ENCODE measurements at places on chromosomes 4 and X.

GRCh38 chr4:177473991-177474390 lies 31.8 kb upstream of the AGA start:
- DNase-seq: no peak

- no peak for DNase-seq
Measured at GRCh38 chr4:127660284-127660885, 27.6 kb downstream of the INTU start.

- DNase-seq: no peak
Measured at GRCh38 chr4:147836807-147837206, 104.9 kb downstream of the ARHGAP10 start.

GRCh38 chrX:149762696-149763614 lies 10.9 kb upstream of the HSFX1 start:
- DNase-seq: no peak

DNA sequence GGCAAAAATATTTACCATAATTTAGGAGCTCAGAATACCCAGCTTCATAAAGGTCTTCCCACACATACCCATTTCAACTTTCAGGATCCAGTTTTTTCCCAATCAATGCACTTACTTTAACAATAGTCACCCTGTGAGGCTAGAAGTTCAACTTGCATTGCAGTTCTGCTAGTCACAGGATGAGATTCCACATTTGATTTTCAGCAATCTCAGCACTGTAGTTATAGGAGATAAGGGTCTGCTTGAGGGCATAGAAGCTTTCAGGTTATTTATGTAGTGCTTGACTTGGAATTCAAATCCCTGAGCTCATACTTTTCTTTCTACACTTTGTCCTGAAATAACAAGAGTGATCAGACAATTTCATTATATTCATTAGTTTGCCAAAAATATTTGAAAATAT lies 78.3 kb upstream of the IL2 start:
- no peak for DNase-seq

DNA sequence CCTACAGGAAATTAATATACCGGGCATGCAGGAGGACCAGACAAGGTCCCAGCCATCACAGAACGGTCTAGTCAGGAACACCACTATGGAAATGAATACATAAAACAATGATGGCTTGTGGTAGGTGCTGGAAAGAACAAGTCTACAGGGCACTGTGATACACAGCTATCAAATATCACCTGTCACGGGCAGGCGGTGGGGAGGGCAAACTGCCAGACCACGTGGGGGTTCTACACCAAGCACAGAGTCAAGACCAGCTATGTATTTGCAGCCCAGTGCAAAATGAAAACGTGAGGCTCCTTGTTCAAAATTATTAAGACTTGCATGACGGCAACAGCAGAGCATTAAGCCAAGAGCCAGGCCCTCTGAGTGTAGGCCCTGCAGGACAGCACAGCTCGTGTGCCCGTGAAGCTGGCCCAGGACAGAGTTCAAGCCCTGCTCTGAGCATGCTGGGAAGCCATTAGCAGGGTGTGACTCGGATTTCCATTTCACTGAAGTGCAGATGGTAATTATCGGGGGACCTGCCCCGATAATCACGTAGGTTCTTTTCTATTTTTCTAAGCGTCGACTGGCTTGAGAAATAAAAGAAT lies 83.6 kb downstream of the JAKMIP1 start:
- DNase-seq: no peak

DNA sequence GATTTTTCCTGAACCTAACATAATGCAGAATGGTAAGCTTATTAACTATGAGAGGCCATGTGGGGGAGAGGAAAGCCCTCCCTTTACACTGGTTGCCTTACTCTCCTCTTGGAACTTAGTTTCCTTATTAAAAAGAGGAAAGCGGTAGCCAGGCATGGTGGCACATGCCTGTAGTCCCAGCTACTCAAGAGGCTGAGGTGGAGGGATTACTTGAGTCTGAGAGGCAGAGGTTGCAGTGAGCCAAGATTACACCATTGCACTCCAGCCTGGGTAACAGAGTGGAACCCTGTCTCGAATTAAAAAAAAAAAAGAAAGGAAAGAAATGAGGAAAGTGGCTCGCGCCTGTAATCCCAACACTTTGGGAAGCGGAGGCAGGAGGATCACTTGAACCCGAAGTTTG lies 2.0 kb downstream of the FAM47E start:
- DNase-seq: no peak

DNA sequence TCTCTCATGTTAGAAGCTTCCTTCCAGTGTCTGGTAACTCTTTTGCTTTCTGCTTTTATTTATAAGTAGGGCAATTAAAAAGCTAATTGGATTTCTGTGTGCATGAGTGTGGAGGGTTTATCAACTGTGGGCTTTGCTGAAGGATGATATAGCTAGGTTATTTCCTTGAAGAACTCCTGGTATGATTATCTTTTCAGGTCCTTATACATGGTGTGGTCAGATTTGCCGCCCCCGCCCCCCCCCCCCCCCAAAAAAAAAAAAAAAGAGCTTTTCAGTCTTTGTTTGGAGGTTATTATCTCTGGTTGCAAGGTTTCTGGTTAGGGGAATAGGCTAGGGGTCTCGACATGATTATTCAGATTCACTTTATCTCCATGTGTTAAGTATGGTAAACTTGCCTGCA lies 35.9 kb downstream of the MOB1B start:
- no peak for DNase-seq

- no peak for DNase-seq
Measured at GRCh38 chrX:72080150-72080549, 51.6 kb downstream of the RTL5 start.

- no peak for DNase-seq
Measured at GRCh38 chr4:46270986-46271596, 118.8 kb downstream of the GABRA2 start.

- DNase-seq: no peak
Measured at GRCh38 chr4:15434091-15434490, 6.3 kb downstream of the C1QTNF7 start.

- DNase-seq: no peak
Measured at GRCh38 chr4:58274553-58274952, 1164.4 kb upstream of the IGFBP7 start.

DNA sequence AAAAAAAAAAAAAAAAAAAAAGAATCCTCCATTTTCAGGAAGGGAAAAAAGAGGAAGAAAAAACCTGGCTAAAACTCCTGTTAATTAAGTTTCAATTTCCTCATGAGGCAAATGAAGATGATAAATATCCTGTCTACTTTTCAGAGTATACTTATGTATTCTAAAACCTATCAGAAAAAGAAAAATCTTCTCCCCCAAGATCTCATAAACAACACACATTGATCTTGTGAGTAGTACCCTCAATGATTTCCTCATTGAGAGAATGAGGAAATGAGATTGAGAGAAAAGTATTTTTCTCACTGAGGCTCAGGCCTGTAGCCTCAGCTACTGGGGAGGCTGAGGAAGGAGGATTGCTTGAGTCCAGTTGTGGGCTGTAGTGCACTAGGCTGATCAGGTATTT lies 146.7 kb downstream of the TET2 start:
- DNase-seq: no peak

DNA sequence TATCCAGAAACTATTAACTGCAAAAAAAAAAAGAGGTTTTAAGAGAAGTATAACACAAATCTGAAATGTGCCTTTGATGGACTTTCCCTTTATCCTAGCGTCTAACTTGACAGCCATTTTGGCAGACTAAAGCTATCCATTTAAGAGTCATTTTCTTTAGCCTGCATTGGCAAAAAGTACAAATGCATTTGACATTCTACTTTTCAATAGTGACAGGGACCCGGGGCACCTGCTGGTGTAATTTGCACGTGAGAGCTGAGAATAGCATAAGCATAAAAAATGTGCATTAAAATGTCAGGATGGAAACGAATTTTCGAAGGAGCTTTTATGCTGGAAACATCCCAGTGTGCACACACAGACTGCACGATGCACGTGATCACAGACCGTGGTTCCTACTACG lies 91.9 kb downstream of the DHRSX start:
- no peak for DNase-seq

- no peak for DNase-seq
Measured at GRCh38 chrX:19721726-19722370, 165.6 kb downstream of the SH3KBP1 start.

DNA sequence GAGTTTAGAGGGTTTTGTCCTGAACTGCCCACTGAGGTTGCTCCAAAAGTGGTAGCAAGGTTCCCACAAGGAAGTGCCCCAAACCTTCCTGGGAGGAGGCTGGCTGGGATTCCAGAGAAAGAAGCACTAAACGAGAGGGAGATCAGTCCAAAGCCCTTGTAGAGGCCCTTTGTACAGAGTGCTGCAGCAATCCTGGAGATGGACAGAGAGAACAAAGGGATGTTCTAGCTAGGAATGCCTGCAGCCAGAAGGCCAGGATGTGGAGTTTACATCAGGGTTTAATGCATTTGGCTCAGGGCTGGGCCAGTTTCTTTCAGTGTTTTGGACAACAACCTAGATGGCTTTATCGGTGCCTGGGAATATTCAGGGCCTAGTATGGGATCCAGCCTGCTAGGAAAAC lies 2155.1 kb upstream of the AGA start:
- no peak for DNase-seq

DNA sequence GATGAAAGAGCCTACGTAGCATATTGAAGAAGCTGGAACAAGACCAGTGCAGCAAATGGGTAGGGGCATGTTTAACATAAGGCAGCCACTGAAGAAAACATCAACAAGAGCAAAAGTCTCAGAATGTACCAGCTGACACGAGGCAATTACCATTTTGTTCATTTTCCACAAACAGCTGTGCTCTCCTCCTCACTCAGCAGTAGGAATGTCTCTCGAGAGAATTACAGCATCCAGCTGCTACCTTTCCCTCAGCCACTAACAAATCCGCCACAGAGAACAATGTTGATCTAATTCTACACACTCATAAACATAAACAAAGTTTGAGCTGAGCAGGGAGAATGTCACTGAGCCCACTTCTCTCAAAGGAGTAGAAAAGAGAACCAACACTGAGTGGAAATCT lies 68.0 kb downstream of the OPHN1 start:
- DNase-seq: no peak

DNA sequence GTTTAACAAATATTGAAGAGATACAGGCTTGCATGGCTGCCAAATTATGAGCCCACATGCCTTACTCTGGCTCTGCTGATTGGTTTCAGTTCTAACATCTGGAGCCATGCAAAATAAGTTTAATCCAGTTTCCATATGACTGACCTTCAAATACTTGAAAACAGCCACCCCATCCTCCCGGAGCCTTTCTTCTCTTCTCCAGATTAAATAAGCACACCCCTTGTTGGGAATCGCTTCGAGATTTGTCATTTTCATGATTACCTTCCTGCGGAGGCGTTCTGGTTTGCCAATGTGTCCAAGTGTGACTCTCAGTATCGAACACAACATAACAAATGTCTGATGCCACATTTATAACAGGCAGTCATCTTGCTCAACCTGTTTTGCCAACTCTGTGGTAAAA lies 101.6 kb upstream of the JADE1 start:
- DNase-seq: no peak

DNA sequence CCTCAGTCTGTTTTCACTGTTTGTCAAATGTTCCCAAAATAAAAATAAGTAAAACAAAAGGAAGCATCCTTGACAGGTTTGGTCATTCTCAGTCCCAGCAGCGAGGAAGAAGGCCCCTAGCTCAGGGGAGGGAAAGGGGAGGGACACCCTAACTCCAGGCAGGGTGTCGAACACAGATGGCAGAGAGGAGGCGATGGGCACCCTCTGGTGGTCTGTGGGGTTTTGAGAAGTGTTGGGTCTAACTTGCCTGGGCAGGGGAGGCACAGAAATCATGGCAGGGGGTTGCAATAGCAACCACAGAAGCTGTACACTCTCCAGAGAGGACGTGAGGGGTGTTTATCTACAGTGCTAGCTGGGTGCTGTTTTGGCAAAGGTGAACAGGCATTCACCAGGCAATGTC lies 229.8 kb upstream of the SFRP2 start:
- DNase-seq: no peak

- no peak for DNase-seq
Measured at GRCh38 chr4:81257021-81257420, 42.0 kb upstream of the PRKG2 start.

GRCh38 chr4:146340798-146341197 lies 126.5 kb downstream of the REELD1 start:
- no peak for DNase-seq

DNA sequence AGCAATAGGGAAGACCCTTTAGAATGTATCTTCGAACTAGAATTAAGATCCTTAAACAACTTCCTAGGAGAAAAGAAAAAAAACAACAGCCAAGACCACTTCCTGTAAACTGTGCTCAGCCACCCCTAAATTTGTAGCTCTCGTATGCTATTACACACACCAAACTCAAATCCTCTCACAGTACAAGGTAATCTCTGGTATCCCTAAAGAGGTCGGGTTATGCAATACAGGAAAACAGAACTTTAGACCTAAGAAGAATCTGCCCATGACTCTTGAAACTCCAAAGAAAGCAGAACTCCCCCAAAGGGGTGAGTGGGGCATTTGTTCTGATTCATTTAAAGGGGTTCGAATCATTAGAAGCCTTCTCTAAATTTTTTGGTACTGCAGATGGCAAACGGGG lies 170.9 kb upstream of the CASK start:
- no peak for DNase-seq

DNA sequence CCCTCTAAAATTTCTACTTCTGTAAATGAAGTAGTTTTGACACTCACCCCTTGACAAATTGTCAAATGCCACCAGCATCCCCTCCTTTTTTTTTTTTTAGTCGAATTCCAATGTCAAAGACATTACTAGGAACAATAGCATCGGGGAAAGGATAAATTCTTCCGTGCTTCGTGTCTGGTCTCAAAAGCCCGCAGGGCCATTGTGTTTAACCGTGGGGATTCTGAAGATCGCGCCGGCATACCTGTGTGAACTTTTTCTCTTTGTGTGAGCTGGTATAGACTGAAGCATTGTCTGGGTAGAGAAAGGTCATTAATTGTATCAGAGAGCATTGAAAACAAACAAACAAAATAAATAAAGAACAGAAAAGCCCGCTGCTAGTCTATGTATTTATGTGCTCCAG lies 313.9 kb downstream of the ASMT start:
- no peak for DNase-seq

- no peak for DNase-seq
Measured at GRCh38 chrX:108167211-108167872, 75.8 kb downstream of the ATG4A start.

- DNase-seq: no peak
Measured at GRCh38 chr4:142818476-142818875, 27.6 kb downstream of the INPP4B start.

GRCh38 chr4:119209077-119209476 lies 3.4 kb upstream of the USP53 start:
- no peak for DNase-seq

DNA sequence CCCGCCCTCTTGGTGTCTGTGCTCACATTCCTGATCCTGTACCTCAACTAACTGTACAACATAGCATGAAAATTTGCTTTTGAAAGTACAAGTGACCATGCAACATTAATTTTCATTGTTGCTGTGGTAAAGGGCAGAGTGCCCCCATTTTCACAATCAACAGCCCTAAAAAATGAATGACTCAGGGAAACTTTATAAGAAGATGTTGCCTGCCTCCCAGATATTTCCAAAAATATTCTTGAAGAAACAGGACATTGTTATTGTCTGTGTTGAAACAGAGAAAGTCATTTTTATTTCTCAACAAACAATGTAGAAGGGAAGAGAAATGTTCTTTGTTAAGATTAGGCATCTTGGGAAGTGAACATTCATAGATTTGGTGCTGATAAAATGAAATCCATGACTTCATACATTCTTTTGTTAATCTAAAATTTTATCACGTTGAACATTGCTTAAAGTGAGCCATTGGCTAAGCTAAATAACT lies 113.9 kb upstream of the ANXA3 start:
- no peak for DNase-seq

- DNase-seq: peak; percentile 55
Measured at GRCh38 chrX:84501798-84502628, at the start of gene HDX. Gene HDX, minus strand, starts transcription at chrX:84502453. Its CDS starts 27,056 bp downstream, at chrX:84475397.

GRCh38 chr4:74400395-74400794 lies 35.5 kb downstream of the EREG start:
- no peak for DNase-seq
